Caco-2 (cell line): ENCODE measurements at places on chromosomes 11 and 22.

DNA sequence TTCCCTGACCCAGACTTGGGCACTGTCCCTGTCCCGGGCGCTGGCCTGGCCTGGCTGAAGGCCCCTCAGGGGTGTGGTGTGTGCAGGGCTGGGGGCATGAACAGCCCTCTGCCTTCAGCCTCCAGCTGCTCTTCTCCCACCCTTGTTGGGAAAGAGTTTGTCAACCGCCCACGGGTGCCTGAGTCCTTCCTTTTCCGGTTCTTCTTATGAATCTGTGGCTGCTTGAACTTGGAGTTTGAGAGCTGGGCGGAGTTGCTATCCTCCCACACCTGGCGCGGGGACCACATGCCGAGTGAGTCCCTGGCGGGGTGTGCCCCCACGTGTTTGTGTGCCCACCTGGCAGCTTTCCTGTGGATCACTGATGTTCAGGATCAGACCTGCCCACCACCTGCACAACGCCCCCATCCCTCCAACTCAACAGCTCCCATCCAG, 13.4 kb downstream of the NFAM1 start:
- DNase-seq = no peak

DNA sequence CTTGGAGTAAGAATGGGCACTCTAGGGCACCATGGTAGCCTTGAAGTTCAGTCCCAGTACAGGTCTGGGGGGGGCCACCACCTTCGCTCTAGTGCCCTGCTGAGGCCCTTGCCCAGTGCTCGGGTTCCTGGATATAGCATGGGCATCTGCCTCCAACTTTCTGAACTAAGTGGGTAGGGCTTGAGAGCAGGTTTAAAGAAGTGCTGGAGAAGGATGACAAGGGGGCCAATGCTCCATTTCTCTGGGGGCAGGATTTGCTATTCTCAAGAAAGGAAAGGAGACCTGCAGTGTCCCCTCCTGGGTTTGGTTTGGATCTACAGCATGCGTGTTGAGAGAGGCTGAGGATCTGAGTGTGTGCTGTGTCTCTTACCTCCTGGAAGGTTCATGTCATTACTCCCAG, 82.2 kb upstream of the SUSD2 start:
- no peak for DNase-seq

DNA sequence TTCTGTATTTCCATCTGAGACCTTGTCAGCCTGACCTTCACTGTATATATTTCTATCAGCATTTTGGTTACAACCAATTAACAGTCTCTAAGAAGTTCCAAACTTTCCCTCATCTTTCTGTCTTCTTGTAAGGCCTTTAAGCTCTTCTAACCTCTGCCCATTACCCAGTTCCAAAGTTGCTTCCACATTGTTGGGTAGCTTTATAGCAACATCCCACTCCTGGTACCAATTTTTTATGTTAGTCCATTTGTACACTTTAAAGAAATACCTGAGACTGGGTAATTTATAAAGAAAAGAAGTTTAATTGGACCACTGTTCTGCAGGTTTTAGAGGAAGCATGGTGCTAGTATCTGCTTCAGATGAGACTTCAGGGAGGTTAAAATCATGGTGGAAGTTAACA, 1979.7 kb upstream of the RAG2 start:
- DNase-seq = no peak

- DNase-seq = no peak
Observed at GRCh38 chr11:76251226-76251575, 44.9 kb upstream of the WNT11 start.

- DNase-seq = peak; percentile 37
Observed at GRCh38 chr11:1153105-1153950, 4.4 kb upstream of the MUC5AC start.

- no peak for DNase-seq
Observed at GRCh38 chr11:18772211-18772610, 19.4 kb downstream of the PTPN5 start.

- DNase-seq = no peak
Observed at GRCh38 chr11:102553835-102554282, 23.3 kb upstream of the MMP7 start.

GRCh38 chr11:95522874-95523273, 266.7 kb downstream of the FAM76B start:
- DNase-seq = no peak

- no peak for DNase-seq
Observed at GRCh38 chr11:113378692-113379091, 8.9 kb upstream of the ANKK1 start.

DNA sequence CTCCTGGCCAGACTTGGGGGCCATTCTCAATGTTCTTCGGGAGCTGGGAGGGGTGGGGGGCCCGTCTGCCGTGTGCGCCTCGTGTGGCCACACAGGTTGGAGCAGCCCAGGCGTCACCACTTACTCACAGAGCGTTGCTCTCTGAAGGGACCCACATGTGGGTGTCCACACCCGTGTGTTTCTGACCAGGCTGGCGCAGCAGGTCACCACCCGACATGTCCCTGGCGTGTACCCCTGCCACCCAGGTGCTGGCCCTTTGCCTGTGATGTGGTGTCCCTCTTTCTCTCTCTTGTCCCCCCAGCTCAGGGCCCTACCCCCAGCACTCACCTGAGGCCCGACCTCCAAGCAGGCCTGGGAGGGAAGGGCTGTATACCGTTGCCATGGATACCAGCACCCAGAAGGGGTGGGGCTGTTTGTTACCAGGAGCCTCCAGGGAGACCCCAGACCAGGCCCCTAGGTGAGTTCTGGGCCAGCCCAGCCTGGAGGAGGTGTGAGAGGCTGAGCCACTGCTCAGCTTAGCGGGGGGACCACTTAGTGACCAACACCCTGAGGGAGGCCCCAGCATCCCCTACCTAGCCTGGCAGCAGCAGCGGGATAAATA, 1.4 kb downstream of the LMNTD2 start:
- no peak for DNase-seq

DNA sequence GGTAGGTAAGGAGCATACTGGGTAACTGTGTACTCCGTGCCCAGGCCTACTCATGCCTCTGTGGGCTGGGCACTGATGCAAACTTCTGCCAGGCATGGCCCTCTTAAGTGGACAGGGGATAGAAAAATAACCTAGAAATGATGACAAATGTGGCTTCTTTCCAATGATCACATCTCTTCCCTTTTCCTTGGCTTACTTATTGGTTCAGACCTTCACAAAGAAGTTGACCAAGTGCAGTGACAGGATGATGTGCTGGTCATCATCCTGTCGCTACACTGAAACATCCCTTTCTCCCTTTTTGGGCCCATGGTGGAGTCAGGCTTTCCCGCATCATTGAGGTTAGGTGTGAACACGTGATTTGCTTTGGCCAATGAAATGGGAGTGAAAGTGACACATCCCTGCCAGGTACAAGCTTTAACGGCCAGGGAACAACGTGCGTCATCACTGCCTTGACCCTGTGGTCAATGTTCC, 31.8 kb upstream of the APOBEC3A start:
- no peak for DNase-seq

DNA sequence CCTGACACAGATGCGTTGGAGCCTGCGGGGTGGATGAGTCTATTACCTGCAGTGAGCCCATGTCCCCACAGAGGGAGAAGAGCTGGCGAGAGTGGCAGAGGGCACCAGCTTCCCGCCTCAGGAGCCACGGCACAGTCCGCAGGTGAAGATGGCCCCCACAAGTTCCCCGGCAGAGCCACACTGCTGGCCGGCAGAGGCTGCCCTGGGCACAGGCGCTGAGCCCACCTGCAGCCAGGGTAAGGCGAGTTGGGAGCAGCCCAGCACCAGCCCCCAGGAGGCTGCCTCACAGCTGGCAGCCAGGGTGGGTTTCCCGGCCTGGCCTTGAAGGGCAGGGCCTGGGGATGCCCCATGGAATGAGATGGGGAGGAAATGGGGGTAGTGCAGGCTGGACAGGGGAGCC, 5.2 kb upstream of the SUSD2 start:
- DNase-seq = no peak

DNA sequence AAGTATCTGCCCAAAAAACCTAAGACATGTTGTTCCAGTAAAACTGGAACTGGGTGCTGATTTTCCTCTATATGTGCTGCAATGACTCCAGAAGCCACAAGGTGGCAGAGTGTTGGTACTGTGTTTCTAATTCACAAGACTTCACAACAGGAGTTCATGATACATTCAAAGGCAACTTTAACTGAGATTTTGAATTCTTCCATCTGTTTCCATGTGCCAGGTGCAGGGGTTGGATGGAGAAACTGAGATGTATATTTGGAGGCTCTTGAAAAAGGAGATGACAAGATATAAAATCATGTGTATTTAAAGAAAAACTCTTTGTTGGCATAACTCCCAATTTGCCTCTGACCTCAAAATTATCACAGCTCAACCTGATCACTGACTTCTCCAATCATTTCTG, 1098.6 kb upstream of the CCDC90B start:
- DNase-seq = peak; percentile 60

- DNase-seq = no peak
Observed at GRCh38 chr22:31901388-31902137, 42.8 kb upstream of the YWHAH start.

- DNase-seq = no peak
Observed at GRCh38 chr11:9787981-9788521, 124.2 kb downstream of the SWAP70 start.

DNA sequence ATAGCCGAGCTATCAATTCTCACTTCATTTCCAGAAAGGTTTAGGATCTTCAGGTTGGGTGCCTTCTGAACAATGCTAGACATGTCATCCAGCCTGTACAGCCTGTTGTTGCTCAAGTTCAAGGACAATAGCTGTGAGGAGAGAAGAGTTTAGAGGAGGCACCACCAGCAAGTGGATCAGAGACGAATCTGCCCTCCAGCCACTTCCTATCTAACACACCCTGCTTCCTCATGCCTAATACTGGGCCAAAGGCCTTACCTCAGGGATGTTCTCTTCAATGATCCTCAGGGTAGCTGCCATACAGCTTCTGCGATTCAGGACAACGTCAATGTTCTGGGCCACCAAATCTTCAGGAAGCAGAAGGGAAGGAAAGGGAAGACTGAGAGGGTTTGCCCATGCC, 4.2 kb downstream of the NXF1 start:
- no peak for DNase-seq

DNA sequence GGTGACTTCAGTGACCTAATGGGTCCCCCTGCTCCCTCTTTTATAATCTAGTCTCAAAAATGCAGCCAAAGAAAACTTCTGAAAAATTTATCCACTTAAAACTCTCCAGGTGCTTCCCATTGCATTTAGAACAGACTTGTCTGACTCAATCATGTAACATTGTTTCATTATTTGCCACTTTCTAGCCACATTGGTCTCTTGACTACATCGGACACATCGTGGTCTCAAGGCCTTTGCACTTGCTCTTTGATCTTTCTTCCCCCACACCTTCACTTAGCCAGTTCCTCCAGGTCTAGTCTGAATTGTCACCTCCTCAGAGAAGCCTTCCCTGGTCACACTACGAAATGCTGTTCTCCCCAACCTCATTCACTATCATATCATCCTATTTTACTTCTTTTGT, 97.0 kb upstream of the E2F8 start:
- no peak for DNase-seq

DNA sequence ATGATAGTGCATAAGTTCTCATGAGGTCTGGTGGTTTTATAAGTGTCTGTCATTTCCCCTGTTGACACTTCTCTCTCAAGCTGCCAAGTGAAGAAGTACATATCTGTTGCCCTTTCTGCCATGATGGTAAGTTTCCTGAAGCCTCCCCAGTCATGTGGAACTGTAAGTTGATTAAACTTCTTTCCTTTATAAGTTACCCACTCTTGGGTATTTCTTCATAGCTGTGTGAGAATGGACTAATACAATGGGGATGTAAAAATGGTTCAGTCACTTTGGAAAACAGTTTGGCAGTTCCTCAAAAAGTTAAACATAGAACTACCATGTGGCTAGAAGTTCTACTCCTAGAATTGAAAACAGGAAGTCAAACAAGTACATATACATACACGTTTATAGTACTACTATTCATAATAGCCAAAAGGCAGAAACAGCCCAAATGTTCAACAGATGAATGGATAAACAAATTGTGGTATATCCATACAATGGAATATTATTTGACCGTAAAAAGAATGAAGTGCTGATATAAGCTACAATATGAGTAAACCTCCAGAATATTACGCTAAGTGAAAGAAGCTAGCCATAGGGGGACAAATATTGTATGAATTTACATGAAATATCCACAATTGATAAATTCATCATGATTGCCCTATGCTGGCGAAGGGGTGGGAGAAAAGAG, 16.0 kb upstream of the DKK3 start:
- DNase-seq = no peak

DNA sequence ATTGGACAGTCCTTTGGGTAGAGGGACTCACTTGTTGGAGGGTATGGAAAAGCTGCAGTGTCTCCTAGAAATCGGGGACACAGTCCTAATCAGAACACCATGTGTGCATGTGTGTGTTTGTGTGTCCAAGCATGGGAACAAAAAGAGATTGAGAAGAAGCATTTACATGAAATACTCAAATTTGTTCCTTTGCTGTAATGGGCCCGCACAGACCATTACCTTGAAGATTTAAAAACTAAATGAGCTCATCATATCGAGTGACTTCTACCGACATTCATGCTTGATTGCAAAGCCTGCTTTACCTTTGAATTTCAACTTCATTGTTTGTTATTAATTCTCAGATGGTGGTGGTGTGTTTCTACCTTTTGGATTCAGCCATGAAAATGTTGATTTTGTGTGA, 106.9 kb downstream of the ZBTB16 start:
- DNase-seq = no peak

DNA sequence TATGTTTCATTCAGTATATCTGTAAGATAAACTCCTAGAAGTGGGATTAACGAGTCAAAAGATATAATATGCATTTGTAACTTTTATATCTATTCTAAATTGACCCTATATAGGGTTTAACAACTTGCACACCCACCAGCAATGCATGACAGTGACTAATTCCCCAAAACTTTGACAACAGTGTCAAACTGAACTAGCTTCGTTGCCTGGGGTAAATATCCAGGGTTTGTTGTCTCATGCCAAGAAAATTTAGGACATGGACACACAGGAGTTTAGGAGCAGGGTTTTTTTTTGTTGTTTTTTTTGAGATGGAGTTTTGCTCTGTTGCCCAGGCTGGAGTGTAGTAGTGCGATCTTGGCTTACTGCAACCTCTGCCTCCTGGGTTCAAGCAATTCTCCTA, 5.1 kb downstream of the SNU13 start:
- no peak for DNase-seq

- no peak for DNase-seq
Observed at GRCh38 chr22:21943571-21944448, 8.8 kb downstream of the PPM1F start.

DNA sequence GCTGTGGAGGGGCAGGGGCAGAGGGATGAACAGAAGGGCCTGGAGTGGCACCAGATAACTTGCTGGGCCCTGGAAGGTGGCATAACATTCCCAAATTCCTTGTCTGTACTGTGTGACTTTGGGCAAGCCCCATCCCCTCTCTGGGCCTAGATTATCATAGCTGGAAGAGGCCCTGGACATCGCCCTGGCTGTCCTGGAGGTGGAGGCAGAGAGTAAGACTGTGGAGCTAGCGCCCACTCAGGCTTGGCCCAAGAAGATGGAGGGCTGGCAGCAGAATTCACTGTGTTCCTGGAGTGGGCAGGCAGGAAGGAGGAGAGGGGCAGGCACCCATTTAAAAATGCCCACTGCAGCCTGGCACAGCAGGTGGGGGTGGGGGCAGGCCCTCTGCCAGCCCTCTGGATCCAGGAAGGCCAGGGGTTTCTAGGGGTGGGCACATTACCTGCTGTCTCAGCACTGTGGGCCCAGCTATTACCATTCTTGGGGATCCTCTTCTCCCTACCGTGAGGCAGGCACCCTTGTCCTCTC, 22.6 kb downstream of the ARHGEF17 start:
- DNase-seq = peak; percentile 76

GRCh38 chr22:47142427-47143046, 380.1 kb downstream of the TBC1D22A start:
- DNase-seq = no peak

GRCh38 chr22:39292031-39292462, 27.4 kb downstream of the RPL3 start:
- DNase-seq = no peak

GRCh38 chr22:48207919-48208535, 1445.6 kb downstream of the TBC1D22A start:
- no peak for DNase-seq
